Stimulated activated CD4-positive, alpha-beta T cell treated with anti-CD3 and anti-CD28 coated beads, Interleukin-1b, Interleukin-23, amount 100 ng/mL, for 1 hour (primary cell): ENCODE measurements at places on chromosomes 13 and 19.
A peak's percentile ranks its signal among the peaks of the same experiment; 100 is the strongest.

- no peak for DNase-seq
These were observed 28.8 kb downstream of the TSSK6 start for GRCh38 chr19:19486343-19487076.

DNA sequence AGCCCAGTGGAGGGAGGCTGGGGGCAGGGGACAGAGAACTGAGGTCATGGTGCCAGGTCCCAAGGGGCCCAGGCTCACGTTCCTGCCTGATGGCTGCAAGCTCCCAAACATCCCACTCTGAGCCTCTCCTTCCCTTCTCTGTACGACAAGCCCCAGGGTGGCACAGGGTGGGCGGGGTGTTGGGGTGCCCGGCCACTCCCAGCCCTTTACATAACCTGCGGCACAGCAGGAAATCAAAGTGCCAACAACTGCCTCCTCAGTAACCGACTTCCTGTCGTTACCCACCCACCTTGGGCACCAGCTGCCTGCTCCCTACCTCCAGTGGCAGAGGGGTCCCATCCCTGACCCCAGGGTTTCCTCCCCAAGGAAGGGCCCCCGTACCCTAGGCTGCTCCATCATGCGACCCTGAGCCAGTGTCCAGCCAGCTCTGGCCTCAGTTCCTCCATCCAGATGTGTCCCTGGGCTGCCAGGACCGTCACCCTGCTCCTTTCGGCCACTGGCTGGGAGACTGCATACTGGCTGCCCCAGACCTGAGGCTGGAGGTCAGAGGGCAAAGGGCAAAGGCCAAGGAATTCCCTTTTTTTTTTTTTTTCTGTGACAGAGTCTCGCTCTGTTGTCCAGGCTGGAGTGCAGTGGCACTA, 27.7 kb upstream of the NFIC start:
- DNase-seq = no peak

DNA sequence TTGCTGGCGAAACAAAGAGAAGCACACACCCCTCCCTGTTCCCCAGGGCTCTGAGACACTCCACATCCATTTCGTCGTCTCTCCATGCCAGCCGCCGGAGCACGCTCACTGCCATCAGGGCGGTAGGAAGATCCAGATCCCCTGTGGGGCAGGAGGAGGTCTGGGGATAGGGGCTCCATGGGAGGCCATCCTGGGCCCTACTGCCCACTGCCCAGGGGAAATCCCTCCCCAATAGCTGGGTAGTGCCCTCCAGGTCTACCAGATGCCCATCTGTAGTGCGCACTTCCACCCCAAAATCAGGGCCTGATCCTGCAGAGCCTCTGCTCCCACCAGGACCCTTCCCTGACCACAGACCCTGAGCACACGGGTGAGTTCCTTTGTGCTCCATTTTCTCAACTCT, 80.3 kb downstream of the EFNB2 start:
- no peak for DNase-seq

DNA sequence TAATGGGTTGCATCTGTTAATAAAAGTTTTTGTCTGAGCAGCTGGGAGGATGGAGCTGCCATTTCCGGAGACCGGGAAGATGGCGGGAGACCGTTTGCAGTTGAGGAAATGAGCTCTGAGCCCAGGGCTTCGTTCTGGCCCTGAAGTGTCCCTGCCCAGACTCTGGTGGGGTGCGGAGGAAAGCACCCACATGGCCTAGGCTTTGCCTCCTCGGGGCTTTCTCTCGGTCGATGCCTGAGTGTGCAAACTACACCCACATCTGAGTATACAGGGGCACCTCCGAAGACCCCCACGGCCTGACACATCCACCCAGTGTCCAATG, 15.6 kb upstream of the NANOS3 start:
- DNase-seq = no peak

GRCh38 chr19:47176071-47176626, 45.5 kb downstream of the SAE1 start:
- DNase-seq = no peak

DNA sequence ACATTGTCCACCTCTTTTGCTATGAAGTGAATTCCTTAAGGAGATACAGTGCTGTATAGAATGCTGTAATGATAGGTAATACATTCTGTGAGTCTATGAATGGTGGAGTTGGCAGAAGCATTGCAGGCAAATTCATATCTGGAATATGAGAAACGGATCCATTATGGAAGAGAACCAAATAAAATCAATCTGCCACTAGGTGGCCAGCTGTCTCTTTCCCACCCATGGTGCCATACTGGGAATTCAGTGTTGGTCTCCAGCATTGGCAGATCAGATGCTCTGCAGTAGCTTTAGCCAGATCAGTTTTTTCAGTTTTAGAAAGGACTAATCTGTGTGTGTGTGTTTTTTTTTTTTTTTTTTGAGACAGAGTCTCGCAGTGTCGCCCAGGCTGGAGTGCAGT, 27.6 kb downstream of the DNAJC3 start:
- no peak for DNase-seq

GRCh38 chr19:30719189-30719998, 347.2 kb downstream of the ZNF536 start:
- no peak for DNase-seq

DNA sequence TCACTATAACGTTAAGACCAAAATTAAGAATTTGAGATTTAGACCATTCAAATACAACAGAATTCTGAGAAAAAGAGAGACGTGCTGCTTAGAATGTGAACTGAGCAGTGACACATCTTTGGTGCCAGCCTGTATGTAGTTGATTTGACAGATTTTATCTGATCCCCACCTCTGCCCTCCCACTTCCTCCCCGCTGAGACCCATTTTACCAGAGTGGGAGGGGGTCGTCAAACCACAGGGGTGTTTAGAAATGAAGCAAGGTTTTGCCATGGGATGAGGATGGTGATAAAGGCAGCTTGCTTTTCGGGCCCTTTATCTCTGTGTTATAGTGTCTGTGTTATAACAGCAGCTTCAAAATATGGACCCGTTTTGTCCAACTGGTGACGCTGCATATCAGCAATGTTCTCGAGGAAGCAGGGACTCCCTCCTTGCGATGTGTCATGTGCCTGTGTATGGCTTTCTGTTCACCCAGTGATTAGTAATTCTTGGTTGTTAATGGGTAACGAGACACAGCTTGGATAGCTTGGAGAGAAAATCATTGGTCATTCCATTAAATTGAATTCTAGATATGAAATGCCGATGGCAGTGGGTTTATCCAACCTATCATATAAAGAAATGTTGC, 125.0 kb downstream of the HS6ST3 start:
- DNase-seq = no peak

DNA sequence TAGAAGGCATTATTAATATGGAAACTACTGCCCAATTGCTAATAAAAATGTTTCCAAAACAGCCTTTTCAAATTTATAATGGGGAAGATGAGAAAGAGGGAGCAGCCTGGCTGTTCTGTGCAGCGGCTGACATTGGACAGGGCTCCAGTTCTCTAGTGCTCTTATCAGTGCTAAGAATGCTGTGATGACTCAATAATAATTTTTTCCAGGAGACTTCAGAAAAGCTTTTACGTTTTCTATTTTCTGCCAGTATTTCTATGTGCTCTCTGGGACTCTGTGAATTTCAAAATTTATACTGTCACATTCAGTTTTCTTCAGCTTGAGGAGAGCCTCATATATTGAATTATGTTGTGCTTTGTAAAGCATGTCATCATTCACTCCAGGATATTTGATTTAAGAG, 209.6 kb downstream of the VWA8 start:
- DNase-seq = no peak

DNA sequence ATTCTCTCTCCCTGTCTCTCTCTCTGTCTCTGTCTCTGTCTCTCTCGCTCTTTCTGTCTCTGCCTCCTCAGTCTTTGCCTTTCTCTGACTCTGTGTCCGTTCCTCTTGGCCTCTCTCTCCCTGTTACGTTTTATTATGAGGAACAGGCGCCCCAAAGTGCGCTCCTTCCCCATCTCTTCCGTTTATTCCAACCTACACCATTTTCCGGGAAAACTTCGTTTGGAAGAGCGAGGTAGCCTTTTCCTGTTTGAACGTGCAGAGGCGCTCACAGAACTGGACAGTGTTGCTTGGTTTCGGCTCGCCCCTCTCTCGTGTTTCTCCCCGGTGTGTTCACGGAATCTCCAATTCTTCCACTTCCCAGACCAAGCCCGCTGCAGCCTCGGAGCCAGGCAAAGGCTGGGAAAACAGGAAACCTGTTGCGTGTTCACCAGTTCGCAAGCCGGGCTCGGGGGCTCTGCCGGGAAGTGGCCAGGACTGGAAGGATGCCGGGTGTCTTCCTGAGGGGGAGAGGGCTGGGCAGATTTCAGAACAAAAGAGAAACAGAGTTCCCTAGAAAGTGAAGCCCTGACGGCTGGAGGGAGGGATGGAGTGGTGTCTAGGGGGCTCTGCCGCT, 605 bp downstream of the TMEM255B start:
- DNase-seq = no peak

DNA sequence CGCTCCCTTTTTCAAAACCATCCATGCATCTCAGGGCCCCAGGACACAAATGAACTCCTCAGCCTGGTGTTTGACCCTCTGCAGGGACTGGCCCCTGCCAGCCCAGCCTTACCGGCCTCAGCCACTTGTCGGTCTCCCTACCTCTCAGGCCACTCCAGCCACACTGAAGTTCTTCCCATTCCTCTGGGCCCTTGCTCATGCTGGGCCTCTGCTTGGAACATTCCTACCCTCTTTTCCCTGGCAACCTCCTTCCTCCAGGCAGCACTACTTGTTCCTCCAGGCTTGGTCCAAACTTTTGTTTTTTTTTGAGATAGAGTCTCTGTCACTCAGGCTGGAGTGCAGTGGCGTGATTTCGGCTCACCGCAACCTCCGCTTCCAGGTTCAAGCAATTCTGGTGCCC, 7.6 kb upstream of the EGLN2 start:
- DNase-seq = no peak

GRCh38 chr13:48506092-48506701, 26.7 kb downstream of the RCBTB2 start:
- DNase-seq = no peak

GRCh38 chr19:51689751-51690453, 3.2 kb upstream of the SPACA6 start:
- DNase-seq = no peak

GRCh38 chr19:58252102-58252685, 23.5 kb downstream of the ZNF544 start:
- DNase-seq = no peak

DNA sequence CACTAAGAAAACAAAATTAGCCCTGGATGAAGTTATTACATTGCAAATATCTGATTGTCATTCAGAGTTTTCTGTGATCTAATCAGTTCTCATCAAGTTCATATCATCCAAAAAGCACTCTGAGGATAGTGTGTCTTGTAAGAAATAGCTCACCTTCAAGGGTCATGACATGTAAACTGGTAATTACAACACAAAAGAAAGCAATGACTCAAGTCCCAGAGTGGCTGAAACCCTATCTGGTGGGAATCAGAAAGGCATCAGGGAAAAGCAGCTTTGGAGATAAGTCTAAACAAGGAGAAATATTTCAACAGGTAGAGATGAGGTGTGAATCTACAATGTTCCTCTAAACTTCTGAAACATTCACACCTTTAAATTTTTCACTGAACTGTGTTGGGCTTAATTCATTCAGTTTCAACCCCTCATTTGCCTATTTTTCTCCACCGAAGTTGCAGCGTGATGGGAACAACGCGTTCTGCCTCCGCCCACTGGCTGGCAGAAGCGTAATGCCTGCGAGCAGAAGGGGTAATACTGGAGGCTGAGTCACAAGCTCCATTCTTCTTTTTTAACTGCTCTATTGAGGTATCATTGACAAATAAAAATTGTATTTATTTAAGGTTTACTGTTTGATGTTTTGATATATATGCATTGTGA, 155.2 kb upstream of the IPO5 start:
- no peak for DNase-seq

GRCh38 chr19:2550431-2551171, 74.7 kb downstream of the GADD45B start:
- no peak for DNase-seq

DNA sequence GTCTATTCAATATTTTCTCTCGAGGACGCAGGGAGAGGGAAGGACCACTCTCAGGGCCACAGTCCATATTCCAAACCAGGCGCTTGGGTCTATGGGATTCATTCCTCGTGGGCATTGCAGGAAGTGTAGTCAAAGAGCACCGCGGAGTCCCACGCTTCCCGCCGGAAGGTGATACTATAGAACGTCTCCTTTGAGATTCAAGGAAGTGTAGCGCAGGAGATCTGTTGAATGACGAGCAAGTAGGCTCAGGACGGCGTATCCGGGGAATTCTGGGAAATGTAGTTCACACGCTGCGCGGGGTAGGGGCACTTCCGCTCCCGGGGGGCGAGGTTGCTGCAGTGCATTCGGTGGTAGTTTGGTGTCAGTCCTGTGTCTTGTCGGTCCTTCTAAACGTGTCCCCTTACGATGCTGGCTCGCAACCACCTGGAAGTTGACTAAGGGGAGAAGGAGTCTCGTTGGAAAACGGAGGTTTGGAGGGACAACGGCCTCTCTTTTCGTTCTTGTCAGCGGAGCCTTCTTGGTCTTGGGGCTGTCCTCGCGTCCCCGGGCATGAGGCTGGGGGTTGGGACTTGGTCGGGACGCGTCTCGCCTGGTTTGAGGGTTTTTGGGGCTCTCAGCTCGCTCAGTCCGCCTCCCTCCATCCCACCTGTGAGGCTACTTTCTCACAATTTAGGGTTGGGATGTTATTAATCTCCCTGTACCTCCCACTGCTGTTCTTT, at the start of gene ZNF284:
Gene ZNF284, plus strand, starts transcription at position 336 of the 719 bp plus-strand sequence. CDS start 4,231 bp downstream, outside the sequence.
- peak; percentile 57 for DNase-seq

- DNase-seq = no peak
These were observed 549.3 kb downstream of the LIG4 start for GRCh38 chr13:107665926-107666458.

GRCh38 chr13:80548915-80549314, 208.0 kb upstream of the SPRY2 start:
- no peak for DNase-seq

DNA sequence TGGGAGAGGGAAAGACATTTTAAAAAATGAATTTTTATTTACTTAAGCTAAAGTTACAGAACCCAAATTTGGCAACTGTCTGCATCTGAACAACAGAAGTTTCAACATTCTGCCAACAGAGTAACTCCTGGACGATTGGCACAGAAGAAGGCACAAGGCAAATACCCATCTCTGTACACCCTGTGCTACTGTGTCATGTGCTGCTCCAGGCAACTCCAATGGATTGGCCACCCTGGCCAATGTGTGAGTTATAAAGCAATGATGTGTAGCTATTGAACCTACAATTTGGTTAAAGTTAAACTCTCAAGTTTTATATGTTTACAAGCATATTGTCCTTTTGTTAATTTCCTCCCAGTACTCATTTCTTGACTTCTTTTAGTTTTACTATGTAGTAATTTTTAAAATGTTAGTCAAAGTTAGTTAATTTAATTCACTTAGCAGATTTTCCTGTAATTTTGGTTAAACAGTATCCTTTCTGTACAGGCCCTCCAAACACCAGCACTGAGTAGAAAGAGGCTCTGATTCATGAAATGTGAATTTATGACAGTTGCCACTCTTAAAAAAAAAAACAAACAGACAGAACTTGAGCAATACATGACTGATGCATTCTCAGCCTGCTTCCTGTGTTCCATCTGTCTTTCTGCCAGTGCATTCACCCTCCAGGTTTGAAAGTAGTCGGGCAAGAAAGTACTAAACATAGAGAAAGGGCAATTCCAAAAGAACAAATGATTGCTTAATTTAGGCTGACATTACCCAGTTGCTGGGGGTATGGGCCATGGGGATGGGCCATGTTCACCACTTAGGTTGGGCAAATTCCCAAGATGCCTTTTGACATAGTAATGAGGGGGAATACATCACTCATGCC, 5.9 kb downstream of the STARD13 start:
- no peak for DNase-seq
